ENCODE measurements at places on chromosomes 5 and 9.
A peak's percentile ranks its signal among the peaks of the same experiment; 100 is the strongest.

DNA sequence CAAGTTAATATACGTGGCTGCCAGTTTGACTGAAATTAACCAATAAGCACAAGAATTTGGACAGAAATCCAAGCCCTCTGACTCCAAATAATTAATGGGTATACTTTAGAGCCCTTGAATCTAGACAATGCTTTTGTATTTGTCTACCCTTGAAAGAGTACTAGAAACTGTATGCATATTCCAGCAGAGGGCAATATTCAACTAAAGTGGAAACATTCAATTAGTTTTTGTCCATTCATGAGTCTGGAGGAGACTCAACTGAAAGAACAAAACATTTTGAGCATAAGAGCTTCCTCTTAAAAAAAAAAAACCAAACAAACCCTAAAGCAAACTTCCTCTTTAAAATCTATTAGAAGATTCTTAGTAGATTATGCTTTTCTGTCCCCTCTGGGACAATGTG lies 157.8 kb downstream of the ARHGEF28 start:
- no peaks in the 10 kb centered on the region for H3K27me3 ChIP-seq
- no peak for DNase-seq
- no peaks in the 10 kb centered on the region for H3K36me3 ChIP-seq
- no peak overlapping the region for H3K4me3 ChIP-seq
- H3K27ac ChIP-seq: no peak overlapping the region

- H3K4me1 ChIP-seq: no peaks in the 10 kb centered on the region
- no peaks in the 10 kb centered on the region for H3K36me3 ChIP-seq
- no peak for DNase-seq
- no peak overlapping the region for H3K27ac ChIP-seq
- peaks cover 6% of the 10 kb centered on the region for H3K27me3 ChIP-seq
These were observed 20.1 kb upstream of the BARX1 start for GRCh38 chr9:93975262-93975661.

- H3K27ac ChIP-seq: no peak overlapping the region
- no peaks in the 10 kb centered on the region for H3K27me3 ChIP-seq
- DNase-seq: no peak
- H3K36me3 ChIP-seq: peaks cover 21% of the 10 kb centered on the region
- peaks cover 25% of the 10 kb centered on the region for H3K4me1 ChIP-seq
- no peak overlapping the region for H3K4me3 ChIP-seq
These were observed 12.1 kb downstream of the PIK3R1 start for GRCh38 chr5:68227532-68228160.

- H3K4me1 ChIP-seq: no peaks in the 10 kb centered on the region
- H3K27me3 ChIP-seq: no peaks in the 10 kb centered on the region
- no peak overlapping the region for H3K4me3 ChIP-seq
- no peak overlapping the region for H3K27ac ChIP-seq
- DNase-seq: no peak
- no peaks in the 10 kb centered on the region for H3K36me3 ChIP-seq
These were observed 123.1 kb upstream of the ANKRD55 start for GRCh38 chr5:56356121-56356835.

DNA sequence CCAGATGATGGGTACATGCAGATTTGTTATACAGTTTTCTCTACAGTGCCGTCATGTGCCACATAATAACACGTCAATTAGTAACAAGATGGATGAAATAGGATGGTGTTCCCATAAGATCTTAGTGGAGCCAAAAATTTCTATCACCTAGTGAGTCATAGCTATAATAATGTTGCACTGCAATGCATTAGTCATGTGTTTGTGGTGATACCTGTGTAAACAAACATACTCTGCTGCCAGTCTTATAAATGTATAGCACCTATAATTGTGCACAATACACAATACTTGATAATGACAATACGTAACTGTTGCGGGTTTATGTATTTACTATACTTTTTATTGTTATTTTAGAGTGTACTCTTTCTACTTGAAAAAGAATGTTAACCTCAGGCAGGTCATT lies 865.4 kb downstream of the MAT2B start:
- H3K36me3 ChIP-seq: no peaks in the 10 kb centered on the region
- no peak overlapping the region for H3K27ac ChIP-seq
- no peaks in the 10 kb centered on the region for H3K27me3 ChIP-seq
- no peak overlapping the region for H3K4me3 ChIP-seq

- H3K4me1 ChIP-seq: no peaks in the 10 kb centered on the region
- H3K27me3 ChIP-seq: no peaks in the 10 kb centered on the region
- no peak overlapping the region for H3K4me3 ChIP-seq
- DNase-seq: no peak
These were observed 128.8 kb upstream of the GPR151 start for GRCh38 chr5:146644831-146645230.

GRCh38 chr5:124951661-124952060 lies 205.2 kb upstream of the ZNF608 start:
- DNase-seq: no peak
- H3K4me3 ChIP-seq: no peak overlapping the region
- no peak overlapping the region for H3K27ac ChIP-seq
- H3K27me3 ChIP-seq: no peaks in the 10 kb centered on the region

DNA sequence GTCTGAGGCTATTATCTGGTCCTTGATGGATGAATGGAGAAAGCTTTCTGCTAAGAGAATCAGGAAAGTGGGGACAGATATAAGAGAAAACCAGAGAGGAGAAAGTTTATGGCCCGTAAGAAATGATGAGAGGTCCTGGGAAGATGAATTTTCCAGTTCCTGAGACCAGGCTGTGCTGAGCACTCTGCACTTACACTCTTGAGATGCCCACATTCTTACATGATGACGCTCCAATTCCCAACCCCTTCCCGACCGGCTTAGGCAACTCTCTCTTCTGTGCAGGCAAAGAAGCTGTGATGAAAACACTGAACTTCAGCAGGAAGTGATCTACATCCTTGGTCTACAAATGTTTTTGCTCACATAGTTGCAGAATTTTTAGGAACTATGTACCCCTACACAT lies 417.0 kb downstream of the ARHGEF28 start:
- peaks cover 3% of the 10 kb centered on the region for H3K27me3 ChIP-seq
- no peak overlapping the region for H3K4me3 ChIP-seq
- H3K27ac ChIP-seq: no peak overlapping the region
- no peaks in the 10 kb centered on the region for H3K4me1 ChIP-seq
- no peak for DNase-seq
- H3K36me3 ChIP-seq: no peaks in the 10 kb centered on the region

DNA sequence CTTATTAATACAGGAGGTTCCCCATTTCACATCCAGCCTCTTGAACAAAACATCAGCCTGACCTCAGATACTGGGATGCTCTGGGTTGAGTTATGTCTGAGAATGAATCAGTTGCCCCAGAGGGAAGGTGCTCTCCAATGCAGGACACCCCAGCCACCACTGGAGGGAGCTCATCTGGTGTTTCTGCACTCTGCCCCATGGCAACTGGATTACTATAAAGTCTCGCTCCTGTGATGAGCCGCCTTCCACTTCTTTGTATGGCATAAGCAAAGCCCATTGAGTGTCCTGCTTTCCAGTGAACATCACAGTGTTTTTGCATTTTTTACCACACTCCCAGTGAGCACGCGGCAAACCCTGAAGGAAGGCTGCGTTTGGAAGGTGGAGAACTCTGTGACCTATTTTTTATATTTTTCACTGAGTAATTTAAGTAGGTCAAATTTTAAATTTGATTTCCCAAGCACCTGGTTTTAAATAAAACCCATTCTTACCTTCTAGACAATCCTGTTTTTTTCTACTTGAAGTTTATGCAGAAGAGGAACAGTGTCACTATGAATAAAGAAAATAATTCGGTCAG lies 176.9 kb upstream of the WWC1 start:
- H3K27ac ChIP-seq: no peak overlapping the region
- H3K36me3 ChIP-seq: no peaks in the 10 kb centered on the region
- no peaks in the 10 kb centered on the region for H3K4me1 ChIP-seq
- peak; percentile 2 for DNase-seq
- H3K27me3 ChIP-seq: no peaks in the 10 kb centered on the region
- no peak overlapping the region for H3K4me3 ChIP-seq

- no peaks in the 10 kb centered on the region for H3K27me3 ChIP-seq
- H3K4me3 ChIP-seq: no peak overlapping the region
- no peak for DNase-seq
- H3K27ac ChIP-seq: no peak overlapping the region
- H3K4me1 ChIP-seq: no peaks in the 10 kb centered on the region
- no peaks in the 10 kb centered on the region for H3K36me3 ChIP-seq
These were observed 12.5 kb downstream of the NREP start for GRCh38 chr5:111744455-111744854.

- H3K4me1 ChIP-seq: no peaks in the 10 kb centered on the region
- DNase-seq: peak; percentile 13
- H3K27ac ChIP-seq: no peak overlapping the region
- no peaks in the 10 kb centered on the region for H3K36me3 ChIP-seq
These were observed 23.1 kb upstream of the CNOT6 start for GRCh38 chr5:180470966-180471582.

DNA sequence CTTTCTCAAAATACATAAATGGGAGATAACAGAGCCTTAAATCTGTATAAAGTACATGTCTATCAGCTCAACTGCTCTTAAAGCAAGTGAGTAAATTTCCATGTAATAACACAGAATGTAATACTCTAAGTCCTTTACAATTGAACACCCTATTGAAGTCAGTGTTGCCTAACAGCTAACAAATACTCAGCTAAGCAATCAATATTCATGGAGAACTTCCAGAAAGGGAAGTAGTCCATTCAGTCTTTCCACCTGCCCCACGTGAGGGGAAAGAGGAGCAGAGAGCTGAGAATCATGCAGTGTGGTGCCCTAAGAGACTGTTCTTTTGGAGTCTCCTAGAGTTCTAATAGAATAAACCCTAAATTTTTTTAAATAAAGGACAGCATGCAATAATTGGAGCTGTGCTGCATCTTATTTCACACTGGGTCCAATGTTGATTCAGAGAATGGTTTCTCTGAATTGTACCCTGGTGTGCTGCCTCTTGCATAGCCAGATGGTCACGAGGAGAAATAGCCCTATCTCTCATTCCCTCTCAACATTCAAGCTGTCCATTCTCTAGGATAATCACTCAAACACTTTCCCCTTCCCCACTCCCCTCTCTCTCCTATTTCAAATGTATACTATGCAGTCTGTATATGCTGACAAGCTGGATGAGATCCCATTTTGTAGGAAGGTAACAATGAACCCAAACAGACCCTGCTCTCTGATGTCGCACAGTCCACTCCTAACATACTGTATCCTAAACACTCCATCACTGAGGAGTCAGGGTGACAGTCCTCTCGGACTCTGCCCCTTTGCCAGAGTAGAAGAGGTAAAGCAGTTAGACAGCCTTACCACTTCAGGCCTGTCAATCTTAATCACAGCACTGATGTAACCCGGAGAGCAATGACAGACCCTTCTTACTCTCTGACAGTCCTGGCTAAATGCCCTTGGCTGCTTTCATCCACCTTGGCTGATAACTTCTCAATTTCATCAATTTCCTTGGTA lies 134.8 kb downstream of the EPB41L4A start:
- no peaks in the 10 kb centered on the region for H3K4me1 ChIP-seq
- H3K27ac ChIP-seq: no peak overlapping the region
- no peak overlapping the region for H3K4me3 ChIP-seq
- no peaks in the 10 kb centered on the region for H3K27me3 ChIP-seq

GRCh38 chr5:66987949-66988838 lies 208.4 kb downstream of the CD180 start:
- no peaks in the 10 kb centered on the region for H3K4me1 ChIP-seq
- no peak overlapping the region for H3K4me3 ChIP-seq
- no peaks in the 10 kb centered on the region for H3K27me3 ChIP-seq

DNA sequence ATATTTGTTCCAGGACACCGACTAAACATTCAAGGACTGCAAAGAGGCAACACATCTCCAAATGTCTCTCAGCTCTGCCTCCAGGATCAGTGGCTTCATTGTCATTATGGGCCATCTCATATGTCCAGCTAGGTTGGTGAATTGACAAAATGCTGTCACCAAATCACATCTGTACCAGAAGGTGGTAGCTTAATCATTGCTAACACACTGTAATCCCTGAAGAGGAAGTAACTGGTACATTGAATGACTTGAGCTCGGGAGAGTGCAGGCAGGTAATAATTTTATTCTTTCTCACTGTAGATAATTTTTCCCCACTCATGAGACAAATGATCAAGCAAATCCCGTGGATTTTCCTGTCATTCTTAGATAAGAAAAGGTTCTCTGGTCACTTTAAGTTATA lies 169.8 kb downstream of the SEMA6A start:
- H3K4me3 ChIP-seq: no peak overlapping the region
- H3K4me1 ChIP-seq: no peaks in the 10 kb centered on the region
- no peaks in the 10 kb centered on the region for H3K36me3 ChIP-seq
- no peaks in the 10 kb centered on the region for H3K27me3 ChIP-seq
- no peak overlapping the region for H3K27ac ChIP-seq

- no peaks in the 10 kb centered on the region for H3K4me1 ChIP-seq
- no peaks in the 10 kb centered on the region for H3K36me3 ChIP-seq
- no peak for DNase-seq
- no peak overlapping the region for H3K4me3 ChIP-seq
These were observed 193.4 kb downstream of the EDIL3 start for GRCh38 chr5:84191281-84191680.

- H3K27ac ChIP-seq: no peak overlapping the region
- peaks cover 46% of the 10 kb centered on the region for H3K36me3 ChIP-seq
- DNase-seq: no peak
- H3K27me3 ChIP-seq: no peaks in the 10 kb centered on the region
- H3K4me3 ChIP-seq: no peak overlapping the region
These were observed 12.3 kb downstream of the ZCCHC9 start for GRCh38 chr5:81313686-81314085.

DNA sequence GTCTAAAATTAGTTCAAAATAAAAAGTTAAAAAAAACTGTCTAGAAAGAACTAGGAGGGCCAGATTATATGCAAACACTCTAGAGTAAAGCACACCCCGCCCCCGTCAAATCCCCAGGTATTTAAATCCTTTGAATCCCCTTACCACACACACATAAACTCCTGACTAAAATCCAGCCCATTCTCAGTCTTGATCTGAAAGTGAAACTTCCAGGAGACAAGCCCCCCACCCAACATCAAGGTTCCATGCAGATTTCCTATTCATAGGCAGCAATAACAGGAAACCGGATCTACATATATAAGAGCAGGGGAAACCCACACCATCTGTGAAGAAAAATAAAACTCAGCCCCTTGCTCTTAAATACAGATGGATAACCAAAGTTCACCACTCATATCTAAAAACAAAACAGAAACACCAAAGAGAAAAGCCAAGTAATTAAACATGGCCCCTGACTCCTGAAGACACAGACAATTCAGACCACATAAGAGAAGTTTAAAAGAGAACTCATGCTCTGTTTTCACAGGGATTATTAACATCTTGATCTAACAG lies 42.3 kb downstream of the MARCHF3 start:
- peaks cover 4% of the 10 kb centered on the region for H3K4me1 ChIP-seq
- DNase-seq: no peak
- peak overlapping the region; percentile 6 for H3K27ac ChIP-seq
- no peaks in the 10 kb centered on the region for H3K27me3 ChIP-seq
- no peak overlapping the region for H3K4me3 ChIP-seq

GRCh38 chr9:124626276-124626675 lies 119.1 kb upstream of the NR5A1 start:
- H3K4me1 ChIP-seq: no peaks in the 10 kb centered on the region
- H3K36me3 ChIP-seq: no peaks in the 10 kb centered on the region
- H3K4me3 ChIP-seq: no peak overlapping the region

GRCh38 chr5:124057724-124058231 lies 545.8 kb downstream of the CSNK1G3 start:
- H3K4me3 ChIP-seq: no peak overlapping the region
- H3K27me3 ChIP-seq: no peaks in the 10 kb centered on the region
- DNase-seq: no peak
- no peaks in the 10 kb centered on the region for H3K36me3 ChIP-seq
- H3K27ac ChIP-seq: no peak overlapping the region

Measured in effector memory CD4-positive, alpha-beta T cell (primary cell).